Activated CD4-positive, alpha-beta memory T cell treated with anti-CD3 and anti-CD28 coated beads, Interleukin-2, amount 10 ng/mL, durations not matched to agents 7 days and 5 days (primary cell): ENCODE measurements at places on chromosomes 16 and 17. TPM values are rescaled to one million over a fixed set of nuclear protein-coding genes. Genes with fewer than 3 reads are reported as not detected.

Gene PLD2
- total RNA-seq = 20.7 TPM

Gene CHST5
- total RNA-seq = 0.10 TPM

Gene PPM1D
- total RNA-seq = 17.8 TPM

Gene RASL10B
- total RNA-seq = 0.33 TPM

Gene CYB561
- 30.3 TPM for total RNA-seq

Gene GPR142
- 0.15 TPM for total RNA-seq

Gene TBC1D3E
- not detected for total RNA-seq

Gene TBC1D28
- total RNA-seq = not detected

Gene ADAMTS18
- total RNA-seq = not detected

Gene CDRT15
- total RNA-seq = not detected

Gene IQCK
- 0.73 TPM for total RNA-seq

Gene TK1
- 109 TPM for total RNA-seq
